Epithelial cell of alveolus of lung (primary cell): ENCODE measurements at places on chromosomes 11 and 22. TPM values are rescaled to one million over a fixed set of nuclear protein-coding genes. Genes with fewer than 3 reads are reported as not detected.

Gene CHRDL2
- total RNA-seq: not detected in 2 replicates

Gene OSM
- 0.13 TPM in 1 of 2 replicates, not detected in the other for total RNA-seq

Gene TRIM51
- not detected in 2 replicates for total RNA-seq

Gene SLC43A3
- total RNA-seq: 54.6 and 115 TPM in 2 replicates

Gene ADAMTS15
- total RNA-seq: 1.4 and 20.4 TPM in 2 replicates

Gene FREY1
- total RNA-seq: 0.65 TPM in 1 of 2 replicates, not detected in the other

Gene MOGAT2
- not detected in 2 replicates for total RNA-seq

Gene PDGFB
- 3.1 and 9.2 TPM in 2 replicates for total RNA-seq

Gene FXYD2
- total RNA-seq: 0.26 TPM in 1 of 2 replicates, not detected in the other

Gene ZNF214
- 1.8 and 4.9 TPM in 2 replicates for total RNA-seq

Gene MS4A7
- not detected in 2 replicates for total RNA-seq

Gene HINFP
- 10.1 and 15.5 TPM in 2 replicates for total RNA-seq

Gene TEX54
- total RNA-seq: not detected in 2 replicates

Gene CCDC116
- total RNA-seq: 0.16 TPM in 1 of 2 replicates, not detected in the other

Gene POTEH
- total RNA-seq: not detected in 2 replicates

Gene C11orf98
- 71.6 and 87.2 TPM in 2 replicates for total RNA-seq

Gene MAPK12
- 27.3 and 28.2 TPM in 2 replicates for total RNA-seq

Gene PARVA
- 32.3 and 45.4 TPM in 2 replicates for total RNA-seq

Gene RAD9A
- total RNA-seq: 8.4 and 10.8 TPM in 2 replicates

Gene MUC6
- not detected in 2 replicates for total RNA-seq

Gene FGF19
- total RNA-seq: under 0.01 TPM in 1 of 2 replicates, not detected in the other

Gene SLC22A9
- not detected in 2 replicates for total RNA-seq

Gene FAM118B
- total RNA-seq: 10.3 and 16.0 TPM in 2 replicates

Gene FGF3
- not detected in 2 replicates for total RNA-seq

Gene HRAS
- total RNA-seq: 52.8 and 80.4 TPM in 2 replicates

Gene TMEM86A
- 1.2 and 2.8 TPM in 2 replicates for total RNA-seq

Gene VPREB1
- total RNA-seq: not detected in 2 replicates

Gene PRRG4
- total RNA-seq: 0.13 TPM in 1 of 2 replicates, not detected in the other

Gene BAD
- total RNA-seq: 106 and 169 TPM in 2 replicates

Gene LRRC4C
- 0.52 and 0.72 TPM in 2 replicates for total RNA-seq

Gene DDX25
- total RNA-seq: not detected in 2 replicates

Gene SYTL2
- 11.0 and 18.5 TPM in 2 replicates for total RNA-seq

Gene SNU13
- 130 and 136 TPM in 2 replicates for total RNA-seq

Gene PTPRCAP
- 1.9 TPM in 1 of 2 replicates, not detected in the other for total RNA-seq

Gene CHST1
- total RNA-seq: 4.9 and 10.2 TPM in 2 replicates

Gene CDHR5
- total RNA-seq: 0.26 TPM in 1 of 2 replicates, not detected in the other

Gene OR52I1
- total RNA-seq: not detected in 2 replicates

Gene RFPL1
- total RNA-seq: not detected in 2 replicates

Gene AIFM3
- total RNA-seq: 0.13 and 0.80 TPM in 2 replicates

Gene CD3E
- total RNA-seq: not detected in 2 replicates

Gene NTM
- total RNA-seq: 7.0 and 61.4 TPM in 2 replicates

Gene C11orf42
- total RNA-seq: not detected in 2 replicates

Gene PTGDR2
- 2.5 and 6.8 TPM in 2 replicates for total RNA-seq

Gene DEFB131B
- total RNA-seq: not detected in 2 replicates

Gene OVOL1
- under 0.01 TPM in 1 of 2 replicates, not detected in the other for total RNA-seq

Gene PNPLA5
- total RNA-seq: not detected in 2 replicates

Gene RASSF10
- 0.26 TPM in 1 of 2 replicates, not detected in the other for total RNA-seq

Gene LTBP3
- total RNA-seq: 104 and 180 TPM in 2 replicates

Gene USP47
- 29.5 and 52.7 TPM in 2 replicates for total RNA-seq

Gene HSPA8
- 1,272 and 1,297 TPM in 2 replicates for total RNA-seq

Gene CCDC73
- total RNA-seq: not detected in 2 replicates

Gene CRYBB2
- not detected in 2 replicates for total RNA-seq

Gene CAPRIN1
- 160 and 191 TPM in 2 replicates for total RNA-seq

Gene MISFA
- not detected in 2 replicates for total RNA-seq

Gene OR51B2
- not detected in 2 replicates for total RNA-seq

Gene MN1
- 4.0 and 5.8 TPM in 2 replicates for total RNA-seq

Gene TNNT3
- total RNA-seq: 12.1 TPM in 1 of 2 replicates, not detected in the other

Gene SLC22A25
- not detected in 2 replicates for total RNA-seq

Gene GSTT2B
- 17.1 and 36.6 TPM in 2 replicates for total RNA-seq
